ENCODE measurements at places on chromosomes 3 and 15.

GRCh38 chr3:64972793-64973192 lies 285.0 kb upstream of the ADAMTS9 start:
- no peak for DNase-seq

DNA sequence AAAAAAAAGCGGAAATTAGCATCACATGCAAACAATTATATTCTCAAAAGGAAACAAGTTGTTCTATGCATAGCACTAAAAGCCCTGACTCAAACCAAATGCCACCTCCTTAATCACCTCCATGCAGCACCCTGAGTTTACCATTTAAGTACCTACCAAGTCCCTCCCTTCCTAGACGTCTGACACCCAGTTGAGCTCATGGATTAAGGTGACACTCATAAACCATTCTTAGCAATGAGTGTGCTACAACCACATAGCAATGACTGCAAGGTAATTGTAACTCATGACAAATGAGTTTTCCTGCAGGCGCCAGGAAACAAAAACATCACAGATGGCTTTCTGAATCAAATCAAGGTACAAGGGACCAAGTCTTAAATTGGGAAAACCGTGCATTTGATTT lies 32.0 kb downstream of the WWTR1 start:
- DNase-seq = no peak

DNA sequence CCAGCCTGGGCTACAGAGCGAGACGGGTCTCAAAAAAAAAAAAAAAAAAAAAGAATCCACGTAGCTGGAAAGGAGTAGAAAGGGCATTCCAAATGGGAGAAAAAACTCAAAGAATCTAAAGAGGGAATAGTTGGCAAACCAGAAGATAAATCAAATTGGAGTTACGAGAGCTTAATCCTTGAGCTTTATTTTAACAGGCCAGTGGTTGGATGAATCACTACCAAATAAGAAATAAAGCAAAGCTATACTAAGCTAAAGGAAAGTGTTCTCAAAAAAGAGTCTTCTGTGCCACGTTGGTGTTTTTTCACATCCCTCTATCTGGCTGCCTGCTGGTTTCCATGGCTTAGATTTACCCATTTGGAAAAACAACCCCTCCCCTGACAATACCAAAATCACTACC lies 14.0 kb downstream of the VGLL4 start:
- DNase-seq = no peak

DNA sequence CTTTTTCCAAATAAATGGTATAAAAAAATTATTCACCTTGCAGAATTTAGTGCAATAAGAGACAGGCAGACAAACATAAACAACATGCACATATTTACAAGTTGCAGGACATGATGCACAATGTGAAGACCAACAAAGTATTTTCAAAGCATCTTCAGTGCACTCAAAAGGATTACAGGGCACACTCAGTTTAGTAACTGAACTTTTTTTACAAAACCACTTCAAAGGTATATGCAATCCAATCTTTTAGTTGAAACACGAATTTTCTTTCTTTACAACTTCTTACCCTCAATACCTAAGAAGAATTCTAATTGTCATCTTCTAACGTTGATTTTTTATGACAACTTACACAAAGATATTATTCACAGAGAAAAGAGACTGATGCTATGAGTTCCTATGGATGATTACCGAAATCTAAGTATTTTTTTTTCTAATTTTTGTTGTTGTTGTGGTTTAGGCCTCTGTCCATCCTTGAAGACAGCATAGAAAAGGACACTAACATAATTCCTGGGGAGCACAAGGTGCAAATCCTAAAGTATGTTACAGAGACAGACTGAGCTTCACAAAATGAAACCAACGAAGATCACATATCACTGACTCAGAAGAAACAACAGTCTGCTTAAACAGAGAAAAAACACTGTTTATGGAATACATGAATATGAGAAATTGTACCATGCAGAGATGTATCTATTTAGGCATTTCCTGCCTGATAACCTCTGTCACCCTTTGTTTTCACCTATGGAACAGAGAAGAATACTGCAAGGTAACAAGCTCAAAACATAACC lies 50.3 kb downstream of the ZMAT3 start:
- DNase-seq = no peak

DNA sequence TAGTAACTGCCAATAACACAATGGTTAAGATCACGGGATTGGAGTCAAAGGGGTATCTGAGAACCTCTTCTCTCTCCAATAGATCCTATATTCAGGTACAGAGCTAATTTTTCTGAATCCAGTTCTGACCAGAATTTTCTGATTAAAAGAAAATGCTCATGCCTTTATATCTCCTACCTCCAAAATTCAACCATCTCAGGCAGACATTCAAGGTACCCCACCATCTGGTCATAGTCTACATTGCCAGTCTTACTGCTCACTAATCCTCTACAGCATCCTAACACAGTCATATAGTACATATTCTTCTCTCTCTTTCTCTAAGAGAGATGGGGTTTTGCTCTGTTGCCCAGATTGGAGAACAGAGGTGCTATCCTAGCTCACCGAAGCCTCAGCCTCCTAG lies 59.1 kb downstream of the LSAMP start:
- no peak for DNase-seq

GRCh38 chr15:57156210-57156884 lies 220.0 kb upstream of the CGNL1 start:
- no peak for DNase-seq

DNA sequence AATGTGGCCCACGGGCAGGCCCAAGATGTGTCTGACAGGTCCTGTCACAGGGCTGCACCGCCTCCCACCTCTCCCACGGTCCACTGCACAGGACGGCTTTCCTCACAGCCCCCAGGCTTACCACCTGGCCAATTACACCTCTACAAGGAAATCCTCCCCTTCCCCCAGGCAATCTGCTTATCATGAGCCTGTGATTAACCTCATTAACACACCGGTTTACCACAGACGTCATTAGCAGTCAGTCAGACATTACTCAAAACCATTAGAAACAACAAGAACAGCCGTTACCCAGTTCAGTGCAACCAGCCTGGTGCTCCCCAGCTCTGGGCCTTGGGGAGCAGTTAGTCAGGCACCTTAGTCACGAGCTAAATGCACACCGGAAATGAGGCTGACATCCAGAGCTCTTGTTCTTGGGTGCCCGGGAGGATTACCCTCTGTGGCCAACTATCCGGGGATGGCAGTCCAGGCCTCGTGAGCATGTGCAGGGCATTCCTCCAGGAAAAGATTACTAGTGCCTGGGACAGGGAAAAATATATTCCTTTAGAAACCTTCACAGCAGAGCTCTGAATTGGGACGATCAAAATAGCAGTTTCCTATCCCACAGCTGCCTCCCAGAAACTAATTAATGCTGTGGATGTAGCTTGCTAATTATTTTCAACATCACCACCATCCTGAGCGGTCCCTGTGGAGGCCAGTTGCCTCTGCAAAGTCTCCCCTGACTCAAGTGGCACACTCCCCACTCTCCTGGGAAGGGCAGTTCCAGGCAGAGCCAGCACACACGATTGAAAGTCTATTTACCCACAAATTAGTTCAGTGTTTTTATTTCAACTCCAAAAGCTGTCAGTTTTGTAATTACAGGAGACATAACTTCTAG lies 117.4 kb upstream of the ZBED2 start:
- peak; percentile 99 for DNase-seq

GRCh38 chr3:152930516-152930915 lies 95.6 kb downstream of the P2RY1 start:
- DNase-seq = no peak

DNA sequence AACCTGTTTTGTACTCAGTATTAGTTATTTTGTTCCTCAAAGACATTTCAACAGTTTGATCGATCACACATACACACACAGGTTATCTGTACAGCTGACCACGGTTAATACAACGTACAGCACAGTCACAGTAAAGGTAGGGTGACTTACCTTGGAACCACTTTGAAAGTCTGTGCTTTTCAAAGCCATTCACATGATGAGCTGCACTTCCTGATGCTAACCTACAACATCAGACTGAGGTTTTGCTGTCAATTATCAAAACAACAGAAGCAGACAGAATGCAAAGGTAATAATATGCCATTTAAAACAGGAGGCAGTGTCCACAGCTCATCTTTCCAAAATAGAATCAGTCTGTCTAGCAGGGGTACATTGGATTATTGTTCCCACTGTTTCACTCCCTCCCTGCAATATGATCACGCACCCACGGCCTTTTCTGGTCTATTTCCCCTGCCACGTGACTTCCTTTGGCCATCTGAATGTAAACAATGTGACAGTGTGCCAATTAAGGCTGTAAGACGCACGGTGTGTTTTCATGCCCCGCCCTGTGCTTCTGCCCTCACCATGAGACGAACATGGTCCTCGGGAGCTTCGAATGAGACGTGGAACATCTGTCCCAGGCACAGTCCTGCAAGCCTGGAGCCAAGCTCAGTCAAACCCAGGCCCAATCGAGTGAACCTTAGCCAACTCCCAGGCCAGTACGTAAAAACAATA lies 102.4 kb downstream of the FMN1 start:
- no peak for DNase-seq

DNA sequence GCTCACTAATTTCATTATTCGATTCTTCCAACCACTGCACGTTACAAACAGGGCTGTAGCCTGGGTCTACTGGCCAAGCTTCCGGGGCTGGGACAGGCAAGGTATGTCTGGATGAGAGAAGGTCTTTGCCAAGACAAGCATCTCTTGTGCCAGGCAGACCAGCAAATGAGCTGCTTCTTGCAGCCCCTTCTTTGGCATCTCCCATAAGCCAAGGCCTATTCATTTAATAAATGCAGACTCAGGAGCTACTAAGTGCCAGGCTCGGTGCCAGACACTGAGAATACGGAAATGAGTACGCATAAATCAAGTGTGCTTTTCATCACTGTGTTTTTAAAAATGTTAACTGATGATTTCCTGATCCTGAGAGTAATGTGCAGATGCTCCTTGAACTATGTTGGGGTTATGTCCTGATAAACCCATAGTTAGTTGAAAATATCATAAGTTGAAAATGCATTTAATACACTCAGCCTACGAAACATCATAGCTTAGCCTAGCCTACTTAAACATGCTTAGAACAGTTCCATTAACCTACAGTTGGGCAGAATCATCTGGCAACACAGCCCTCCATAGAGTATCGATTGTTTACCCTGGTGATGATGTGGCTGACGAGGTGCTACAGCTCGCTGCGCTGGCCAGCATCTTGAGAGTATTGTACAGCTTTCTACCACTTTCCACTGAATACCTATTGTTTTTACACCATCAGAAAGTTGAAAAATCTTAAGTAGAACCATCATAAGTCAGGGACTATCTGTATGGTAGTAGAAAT lies 135.0 kb upstream of the CTDSPL start:
- DNase-seq = no peak

- no peak for DNase-seq
Observed at GRCh38 chr3:106309274-106309673, 440.5 kb upstream of the CBLB start.

GRCh38 chr3:58464866-58465265 lies 27.0 kb upstream of the KCTD6 start:
- DNase-seq = no peak

DNA sequence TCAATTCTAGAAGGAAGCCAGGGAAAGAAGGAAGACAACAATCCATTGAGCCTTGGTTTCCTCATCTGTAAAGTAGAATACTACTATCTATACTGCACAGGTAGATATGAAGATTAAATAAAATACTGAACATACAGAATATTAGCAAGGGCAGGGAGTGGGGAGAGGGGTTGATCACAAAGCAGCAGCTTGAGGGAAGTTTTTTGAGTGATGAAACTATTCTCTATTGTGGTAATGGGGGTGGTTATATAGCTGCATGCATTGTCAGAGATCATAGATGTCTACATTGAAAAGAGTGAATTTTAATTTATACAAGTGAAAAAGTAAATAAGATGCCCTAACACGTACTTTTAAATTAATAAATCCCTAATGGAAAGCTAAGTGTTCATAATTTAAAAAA lies 242.6 kb upstream of the LRTM1 start:
- DNase-seq = no peak

- no peak for DNase-seq
Observed at GRCh38 chr3:152785051-152785450, 49.9 kb upstream of the P2RY1 start.

GRCh38 chr3:7875925-7876324 lies 625.7 kb upstream of the LMCD1 start:
- DNase-seq = no peak

- no peak for DNase-seq
Observed at GRCh38 chr3:195079636-195080035, 191.3 kb downstream of the XXYLT1 start.

DNA sequence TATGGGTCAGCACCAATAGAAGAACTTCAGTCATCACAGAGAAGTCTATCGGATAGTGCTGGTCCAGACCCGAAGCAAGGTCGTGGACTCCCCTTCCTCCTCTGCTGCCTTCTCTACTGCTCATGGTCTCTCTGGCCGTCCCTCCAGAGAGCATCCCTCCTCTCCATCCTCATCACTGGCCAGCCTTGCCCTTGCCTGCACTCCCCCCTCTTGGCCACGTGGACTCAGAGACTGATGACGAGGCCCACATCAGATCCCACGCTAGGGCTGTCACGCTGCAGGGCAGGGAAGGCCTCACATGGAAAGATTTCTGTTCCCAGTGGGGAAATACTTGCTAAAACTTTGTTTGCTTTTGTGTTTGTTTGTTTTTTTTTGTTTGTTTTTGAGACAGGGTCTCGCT lies 35.3 kb downstream of the IGDCC3 start:
- no peak for DNase-seq

DNA sequence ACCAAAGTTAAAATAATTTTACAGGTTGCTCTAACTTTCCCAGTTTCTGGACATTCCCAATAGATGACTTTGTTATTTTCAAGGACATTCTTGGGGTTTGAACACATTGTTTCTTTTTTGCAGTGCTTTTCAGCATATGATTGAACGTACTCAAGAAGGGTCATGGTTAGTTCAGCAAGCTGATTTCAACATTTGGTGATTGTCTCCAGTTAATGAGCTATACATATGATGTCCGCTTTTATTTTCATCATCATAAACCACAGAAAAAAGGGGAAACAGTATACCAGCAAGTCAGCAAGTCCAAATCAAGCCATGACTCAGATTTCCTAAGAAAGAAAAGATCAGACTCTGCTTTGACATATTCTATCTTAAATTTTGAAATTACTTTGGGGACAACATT lies 69.4 kb downstream of the B3GALNT1 start:
- no peak for DNase-seq

GRCh38 chr15:42704492-42704926 lies 32.4 kb downstream of the CDAN1 start:
- DNase-seq = no peak

GRCh38 chr15:66254951-66255676 lies 1.6 kb upstream of the MEGF11 start:
- DNase-seq = no peak

DNA sequence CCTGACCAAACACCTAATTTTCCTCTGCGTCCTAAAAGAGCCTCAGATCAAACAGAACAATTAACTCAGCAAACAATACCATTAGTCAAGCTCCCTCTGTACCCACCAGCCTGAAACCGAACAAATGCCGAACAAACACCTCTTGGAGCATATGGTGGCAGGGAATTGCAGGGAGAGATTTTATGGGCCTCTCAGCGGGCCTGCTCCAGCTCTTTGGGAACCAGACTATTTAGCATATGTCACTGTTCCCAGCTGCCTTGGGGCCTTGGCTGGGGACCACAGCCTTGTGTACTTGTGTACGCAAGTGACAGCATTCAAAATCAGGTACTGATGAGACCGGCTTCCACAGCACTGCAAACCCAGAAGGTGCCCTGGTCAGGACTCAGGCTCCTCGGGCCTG lies 388.8 kb upstream of the PPP2R3A start:
- no peak for DNase-seq
